Diencephalon (tissue), 1 donor: ENCODE measurements at places on chromosomes 11 and 22. TPM values are rescaled to one million over a fixed set of nuclear protein-coding genes. Genes with fewer than 3 reads are reported as not detected.

BATF2 gene
- total RNA-seq = not detected

IL10RA gene
- 3.7 TPM for total RNA-seq

KBTBD4 gene
- 32.3 TPM for total RNA-seq

MPPED2 gene
- 84.9 TPM for total RNA-seq

C22orf15 gene
- total RNA-seq = 2.1 TPM

MAPK8IP1 gene
- total RNA-seq = 131 TPM

SUSD2 gene
- 0.23 TPM for total RNA-seq

MRGPRE gene
- total RNA-seq = not detected
